T-helper 1 cell (primary cell): ENCODE measurements at places on chromosomes 4 and X.

- no peak for DNase-seq
Measured at GRCh38 chr4:181897935-181898334, 345.3 kb upstream of the TENM3 start.

- no peak for DNase-seq
Measured at GRCh38 chr4:79048878-79049277, 109.6 kb upstream of the PAQR3 start.

GRCh38 chr4:185513489-185514181, 21.7 kb downstream of the PDLIM3 start:
- peak; percentile 11 for DNase-seq

- DNase-seq: peak; percentile 30
Measured at GRCh38 chr4:158769175-158769921, 522 bp downstream of the FNIP2 start.

- no peak for DNase-seq
Measured at GRCh38 chr4:23022032-23022431, 329.3 kb downstream of the GBA3 start.

DNA sequence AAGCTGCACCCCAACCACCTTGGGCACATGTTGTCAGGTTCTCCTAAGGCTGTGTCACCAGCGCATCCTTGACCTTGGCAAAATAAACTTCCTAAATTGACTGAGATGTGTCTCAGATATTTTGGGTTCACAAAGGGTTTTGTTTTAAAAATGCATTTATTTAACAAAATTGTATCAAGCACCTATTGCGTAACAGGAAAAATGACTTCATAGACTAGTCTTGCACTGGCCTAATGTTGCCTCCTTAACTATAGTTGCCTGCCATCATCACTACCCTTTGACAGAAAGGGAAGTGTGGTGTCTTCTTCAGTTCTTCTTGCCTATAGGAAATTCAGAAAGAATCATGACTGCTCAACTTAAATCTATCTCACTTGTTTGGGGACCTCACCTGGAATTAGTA, 374.2 kb downstream of the SH2D1A start:
- DNase-seq: no peak

DNA sequence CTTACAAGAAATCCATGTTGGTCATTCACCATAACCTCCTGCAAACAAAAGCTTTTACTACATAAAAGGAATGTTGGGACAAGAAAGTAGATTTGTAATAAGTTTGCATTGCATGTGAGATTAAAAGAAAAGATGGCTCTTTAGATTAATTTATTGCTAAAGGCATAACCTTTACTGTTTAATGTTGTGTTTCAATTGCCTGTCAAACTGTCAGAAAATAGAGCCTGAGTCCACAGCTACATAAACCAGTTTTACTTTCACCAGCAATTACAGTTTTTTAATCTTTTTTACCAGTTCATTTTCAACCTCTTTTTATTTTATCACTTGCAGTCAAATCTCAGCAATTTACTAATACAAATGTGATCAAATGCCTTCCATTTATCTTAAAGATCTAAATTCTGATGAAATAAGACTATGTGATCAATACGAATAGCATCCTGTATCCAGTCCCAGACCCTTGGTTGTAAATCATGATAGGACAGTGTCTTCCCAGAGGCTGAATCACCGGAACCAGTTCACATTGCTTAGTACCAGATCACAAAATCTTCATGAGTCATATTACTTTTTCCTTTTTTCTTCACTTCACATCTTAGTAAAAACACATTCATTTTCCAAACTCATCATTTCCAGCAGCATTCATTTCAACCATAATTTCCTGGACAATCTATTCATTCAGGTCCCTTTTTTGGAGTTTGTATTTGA, 95.4 kb upstream of the FRG1 start:
- DNase-seq: no peak

DNA sequence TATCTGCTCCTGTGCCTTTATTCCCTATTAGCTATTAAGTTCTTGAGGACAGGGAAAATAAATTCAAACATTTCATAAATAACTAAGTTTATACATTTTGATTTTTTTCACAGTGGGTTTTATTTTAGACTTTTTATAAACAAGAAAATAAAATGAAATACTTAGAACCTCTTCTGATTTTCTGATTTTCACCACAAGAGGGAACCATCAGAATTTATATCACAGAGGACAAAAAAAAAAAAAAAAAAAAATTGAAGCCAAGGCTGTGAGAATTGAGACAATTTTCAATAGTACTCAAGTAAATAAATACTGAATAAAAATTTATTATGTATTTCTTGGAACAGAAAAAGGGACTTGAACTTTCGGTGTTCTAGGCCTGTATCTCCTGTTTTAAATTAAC, 288.1 kb downstream of the SH3BGRL start:
- DNase-seq: no peak

DNA sequence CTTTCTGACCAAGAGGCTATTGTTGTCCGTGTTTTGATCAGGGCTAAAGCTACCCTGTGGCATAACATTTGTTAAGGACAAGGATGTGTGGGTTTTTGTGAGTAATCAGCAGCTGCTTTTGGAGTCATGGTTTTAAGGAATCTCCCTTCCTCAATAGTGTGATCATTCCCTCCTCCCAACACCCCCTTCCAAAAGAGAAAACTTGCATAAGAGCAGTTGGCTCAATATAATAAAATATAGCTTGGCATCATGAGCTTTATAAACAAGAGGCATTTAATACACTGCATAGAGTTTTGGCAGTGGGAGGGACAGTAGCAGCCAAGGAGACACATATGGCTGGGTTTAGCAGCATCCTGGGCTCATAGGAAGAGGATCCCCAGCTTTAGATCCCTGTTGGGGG, 84.7 kb downstream of the NHS start:
- no peak for DNase-seq
